ENCODE measurements at places on chromosomes 3 and 15.

GRCh38 chr15:60006203-60006862, 2.2 kb downstream of the FOXB1 start:
- no peak for DNase-seq

GRCh38 chr3:119700269-119700919, 2.4 kb upstream of the CFAP91 start:
- DNase-seq, result no peak

GRCh38 chr15:98272625-98273024, 312.1 kb downstream of the ARRDC4 start:
- DNase-seq, result no peak

GRCh38 chr3:184889312-184889904, 77.4 kb downstream of the VPS8 start:
- no peak for DNase-seq

- no peak for DNase-seq
Measured at GRCh38 chr3:172454180-172454579, 5.9 kb upstream of the GHSR start.

DNA sequence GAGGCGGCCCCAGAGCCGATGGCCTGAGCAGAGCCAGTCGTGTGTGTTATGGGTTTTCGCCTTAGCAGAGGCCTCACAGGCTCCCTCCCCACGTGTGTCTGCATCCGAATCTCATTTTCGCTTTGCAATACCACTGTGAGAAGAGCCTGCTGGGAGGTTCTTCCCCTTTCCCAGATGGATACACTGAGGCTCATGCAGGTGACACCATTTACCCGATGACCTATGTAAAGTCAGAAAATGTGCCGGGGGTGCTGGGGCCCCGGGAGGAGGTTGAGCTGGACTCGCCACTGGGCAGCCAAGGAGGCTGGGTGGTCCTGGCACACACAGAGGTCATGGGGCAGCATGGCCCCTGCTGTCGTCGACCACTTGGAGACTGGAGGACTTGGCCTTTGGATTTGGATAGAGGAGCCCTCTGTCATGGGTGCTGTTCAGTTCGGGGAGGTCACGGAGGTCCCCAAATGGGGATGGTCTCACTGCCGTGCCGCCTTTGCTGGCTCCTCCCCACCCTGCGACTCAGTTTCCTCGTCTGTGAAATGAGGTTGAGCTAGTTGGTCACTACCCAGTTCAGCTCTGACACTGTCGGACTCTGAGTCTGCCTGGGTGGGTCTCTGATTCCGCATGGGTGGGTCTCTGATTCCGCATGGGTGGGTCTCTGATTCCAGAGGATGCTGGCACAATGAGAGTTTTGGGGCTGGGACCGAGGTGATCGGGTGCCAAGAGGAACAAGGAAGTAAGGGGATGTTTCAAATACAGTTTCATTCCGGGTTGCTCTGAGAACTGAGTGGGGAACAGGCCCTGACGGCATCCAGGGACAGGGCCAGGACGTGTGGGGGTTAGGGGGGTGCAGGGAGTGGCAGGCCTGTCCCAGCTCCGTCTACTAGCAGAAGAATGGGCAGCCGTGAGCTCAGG, 23.2 kb upstream of the MUC4 start:
- no peak for DNase-seq

GRCh38 chr3:10557781-10558373, 52.5 kb upstream of the ATP2B2 start:
- no peak for DNase-seq

- DNase-seq, result no peak
Measured at GRCh38 chr3:32778389-32778788, 39.4 kb upstream of the TRIM71 start.

- DNase-seq, result no peak
Measured at GRCh38 chr15:83720468-83720867, 66.5 kb downstream of the ADAMTSL3 start.

DNA sequence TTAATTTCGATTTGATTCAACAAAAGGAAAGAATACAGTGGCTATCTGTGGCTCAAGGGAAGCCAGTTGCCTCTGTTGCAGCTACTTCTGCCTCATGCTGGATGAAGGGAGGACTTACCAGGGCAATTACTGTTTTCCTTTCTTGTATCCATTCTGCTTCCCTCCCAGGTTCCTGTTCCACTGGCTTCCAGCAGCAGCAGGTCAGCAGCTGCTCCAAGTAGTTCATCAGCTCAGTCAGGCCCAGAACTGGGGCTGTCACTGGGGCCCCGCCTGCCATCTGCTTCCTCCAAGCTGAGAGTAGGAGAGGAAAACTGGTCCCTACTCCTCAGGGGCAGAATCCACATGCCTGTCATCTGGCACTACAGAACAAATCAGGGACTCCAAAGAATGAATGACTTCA, 48.6 kb upstream of the ULK4 start:
- no peak for DNase-seq

All from stimulated activated CD8-positive, alpha-beta memory T cell treated with anti-CD3 and anti-CD28 coated beads, Interleukin-2, amount 100 ng/mL, for 1 hour (primary cell).